ENCODE measurements at places on chromosomes 16 and 17.
A peak's percentile ranks its signal among the peaks of the same experiment; 100 is the strongest.

DNA sequence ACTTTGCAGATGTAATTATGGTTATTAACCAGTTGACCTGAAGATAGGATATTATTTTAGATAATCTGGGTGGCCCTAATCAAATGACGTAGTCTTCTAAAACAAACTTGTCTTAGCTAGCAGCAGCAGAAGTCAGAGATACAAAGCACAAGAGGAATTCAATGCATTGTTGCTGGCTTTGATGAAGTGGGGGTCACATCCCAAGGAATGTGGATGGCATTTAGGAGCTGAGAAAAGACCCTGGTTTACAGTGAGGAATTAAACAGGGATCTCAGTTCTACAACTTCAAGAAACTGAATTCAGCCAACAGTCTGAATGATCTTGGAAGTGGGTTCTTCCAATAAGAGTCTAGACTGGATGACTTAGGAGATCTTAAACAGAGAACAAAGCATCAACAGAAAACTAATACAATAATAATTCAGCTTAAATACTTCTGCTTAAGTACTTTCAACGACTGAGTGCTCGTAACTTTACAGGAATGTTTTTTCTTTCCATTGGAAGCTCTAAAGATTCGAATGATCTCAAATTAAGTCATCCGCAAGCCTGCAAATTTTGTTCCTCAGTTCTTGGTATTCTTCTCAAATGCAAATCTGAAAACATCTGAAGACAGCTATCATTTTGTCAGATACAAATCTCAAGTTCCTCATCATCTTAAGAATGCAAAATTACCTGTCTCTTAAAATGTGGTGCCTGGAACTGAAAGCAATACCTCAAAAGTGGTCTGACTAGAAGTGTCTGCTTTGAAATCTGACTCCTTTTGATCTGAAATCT, 3.3 kb downstream of the C16orf46 start:
- H3K4me3 ChIP-seq: no peak overlapping the region
- H3K36me3 ChIP-seq: no peaks in the 10 kb centered on the region
- no peak for DNase-seq
- H3K27ac ChIP-seq: no peak overlapping the region
- H3K27me3 ChIP-seq: no peaks in the 10 kb centered on the region

- no peak overlapping the region for H3K27ac ChIP-seq
- DNase-seq: no peak
- no peaks in the 10 kb centered on the region for H3K27me3 ChIP-seq
- no peak overlapping the region for H3K4me3 ChIP-seq
- no peaks in the 10 kb centered on the region for H3K36me3 ChIP-seq
Measured at GRCh38 chr16:54594601-54595391, 308.2 kb upstream of the IRX3 start.

- no peak overlapping the region for H3K27ac ChIP-seq
- no peaks in the 10 kb centered on the region for H3K36me3 ChIP-seq
- no peaks in the 10 kb centered on the region for H3K4me1 ChIP-seq
- H3K4me3 ChIP-seq: no peak overlapping the region
- DNase-seq: no peak
Measured at GRCh38 chr17:57819285-57819684, 30.6 kb downstream of the MRPS23 start.

- no peaks in the 10 kb centered on the region for H3K36me3 ChIP-seq
- peak overlapping the region; percentile 1 for H3K4me3 ChIP-seq
- H3K27me3 ChIP-seq: no peaks in the 10 kb centered on the region
- H3K4me1 ChIP-seq: peaks cover 5% of the 10 kb centered on the region
- peak overlapping the region; percentile 73 for H3K27ac ChIP-seq
Measured at GRCh38 chr16:2500918-2501750, 12.6 kb upstream of the ATP6V0C start.

DNA sequence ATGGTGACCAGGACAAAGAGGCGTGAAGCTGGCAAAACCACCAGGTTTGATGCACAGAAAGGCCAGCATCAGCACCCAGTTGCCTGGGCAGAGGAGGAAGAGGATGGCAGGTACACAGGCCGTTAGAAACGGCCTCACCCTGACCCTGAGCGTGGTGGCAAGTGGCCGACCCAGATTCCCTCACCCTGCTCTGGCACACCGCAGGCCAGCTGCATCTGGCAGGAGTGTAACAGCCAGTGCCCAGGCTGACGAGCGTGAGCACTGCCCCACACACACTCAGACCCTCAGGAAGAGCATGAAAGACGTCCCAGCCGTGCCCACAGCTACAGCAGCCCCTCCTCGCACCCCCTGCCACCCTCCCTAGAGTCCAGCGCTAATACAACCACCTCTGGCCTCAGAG, 82.0 kb downstream of the ANKRD11 start:
- no peak overlapping the region for H3K27ac ChIP-seq
- DNase-seq: no peak
- no peaks in the 10 kb centered on the region for H3K36me3 ChIP-seq
- no peak overlapping the region for H3K4me3 ChIP-seq
- no peaks in the 10 kb centered on the region for H3K27me3 ChIP-seq

- H3K4me1 ChIP-seq: no peaks in the 10 kb centered on the region
- no peaks in the 10 kb centered on the region for H3K27me3 ChIP-seq
- H3K27ac ChIP-seq: no peak overlapping the region
- H3K4me3 ChIP-seq: no peak overlapping the region
Measured at GRCh38 chr17:43039646-43040045, 14.6 kb downstream of the RND2 start.

DNA sequence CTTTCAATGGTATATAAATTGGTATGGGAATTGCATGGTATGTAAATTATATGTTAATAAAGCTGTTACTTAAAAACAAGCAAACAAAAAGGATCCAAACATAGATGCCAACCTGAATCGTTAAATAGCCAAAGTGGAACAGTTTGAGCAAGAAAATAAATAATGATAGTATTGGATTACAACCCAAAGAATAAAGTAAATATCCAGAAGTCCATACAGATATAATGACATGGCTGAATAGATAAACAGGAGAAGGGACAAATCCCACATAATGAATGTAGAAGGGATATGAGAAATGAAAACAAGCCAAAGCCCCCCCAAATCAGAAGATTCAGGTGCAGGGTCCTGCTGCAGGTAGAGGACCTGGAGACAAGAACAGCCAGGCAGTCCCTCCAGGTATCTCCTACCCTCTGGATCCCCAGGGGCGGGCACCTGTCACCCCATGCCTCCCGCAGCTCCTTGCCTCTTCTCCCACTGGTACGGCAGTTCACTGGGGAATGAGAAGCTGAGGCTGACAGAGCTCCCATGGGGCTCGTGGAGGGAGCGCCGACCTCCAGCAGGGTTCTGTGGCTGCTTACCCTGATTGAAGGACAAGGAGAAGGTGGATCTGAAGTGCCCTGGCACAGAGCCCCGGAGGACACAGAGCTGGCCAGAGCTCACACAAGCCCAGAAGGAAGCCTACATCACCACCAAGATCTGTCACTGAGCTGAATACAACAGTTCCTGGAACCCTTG, 9.9 kb upstream of the LCAT start:
- H3K27ac ChIP-seq: no peak overlapping the region
- no peaks in the 10 kb centered on the region for H3K4me1 ChIP-seq
- DNase-seq: no peak
- H3K27me3 ChIP-seq: no peaks in the 10 kb centered on the region
- no peak overlapping the region for H3K4me3 ChIP-seq
- H3K36me3 ChIP-seq: no peaks in the 10 kb centered on the region

- H3K27ac ChIP-seq: peak overlapping the region; percentile 47
- no peaks in the 10 kb centered on the region for H3K27me3 ChIP-seq
- H3K36me3 ChIP-seq: no peaks in the 10 kb centered on the region
Measured at GRCh38 chr17:20207262-20207985, 198.3 kb downstream of the SPECC1 start.

Data from ovary (tissue), 10 donors.